ENCODE measurements at places on chromosomes 2 and 18.
A peak's percentile ranks its signal among the peaks of the same experiment; 100 is the strongest.

DNA sequence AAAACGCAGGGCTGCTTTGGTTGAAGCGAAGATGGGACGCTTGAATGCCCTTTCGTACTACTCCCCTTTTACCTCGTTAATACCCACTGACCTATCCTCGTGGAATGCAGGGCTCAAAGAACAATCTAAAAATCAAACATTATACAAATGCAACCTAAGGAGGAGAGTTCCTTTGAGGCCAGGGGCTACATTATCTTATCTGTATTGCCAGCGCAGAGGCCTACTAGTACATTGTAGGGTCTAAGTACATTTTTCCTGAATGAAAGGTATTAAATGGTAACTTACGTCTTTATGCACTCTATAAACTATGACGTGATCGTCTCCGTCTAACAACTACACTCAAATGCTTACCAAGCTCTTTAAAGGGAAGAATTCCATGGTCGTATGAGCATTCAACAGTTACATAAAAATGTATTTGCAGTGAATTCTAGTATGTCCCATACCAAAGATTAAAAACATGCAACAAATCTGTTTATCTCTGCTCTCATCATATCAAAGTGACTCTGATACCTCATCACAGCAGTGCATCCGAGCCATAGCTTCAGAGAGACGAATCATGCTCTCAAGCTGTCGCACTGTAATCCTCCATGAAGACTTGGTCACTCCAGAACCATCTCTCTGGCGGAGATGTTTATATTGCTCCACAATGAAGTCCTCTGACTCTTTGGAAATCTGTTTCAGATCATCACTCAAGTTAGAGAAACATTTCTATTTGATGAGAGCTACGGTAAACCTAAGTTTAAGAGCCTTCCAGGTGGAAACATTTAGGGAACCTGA, 14.1 kb upstream of the LCT start:
- DNase-seq = no peak

GRCh38 chr18:74493689-74494088, 2.5 kb upstream of the CNDP2 start:
- peak; percentile 82 for DNase-seq

GRCh38 chr18:13493079-13493478, 233.3 kb downstream of the FAM210A start:
- no peak for DNase-seq

DNA sequence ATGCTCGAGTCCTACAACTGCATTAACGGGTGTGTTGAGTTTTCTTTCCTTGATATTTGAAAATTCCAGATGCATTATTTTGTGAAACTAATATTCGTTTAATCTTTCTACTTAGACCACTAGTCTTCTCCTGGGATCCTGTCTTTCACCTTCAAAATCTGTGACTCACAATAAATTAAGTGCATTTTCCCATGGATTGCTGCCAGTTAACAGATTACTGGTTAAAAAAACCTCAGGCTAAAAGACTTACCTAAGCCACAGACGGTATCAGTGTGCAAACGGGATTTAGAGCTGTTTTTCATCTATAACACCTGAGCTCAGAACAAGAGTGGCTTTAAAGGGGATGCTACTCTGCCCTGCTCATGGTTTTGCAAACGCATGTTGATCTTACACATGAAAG, 10.2 kb downstream of the FECH start:
- DNase-seq = no peak

DNA sequence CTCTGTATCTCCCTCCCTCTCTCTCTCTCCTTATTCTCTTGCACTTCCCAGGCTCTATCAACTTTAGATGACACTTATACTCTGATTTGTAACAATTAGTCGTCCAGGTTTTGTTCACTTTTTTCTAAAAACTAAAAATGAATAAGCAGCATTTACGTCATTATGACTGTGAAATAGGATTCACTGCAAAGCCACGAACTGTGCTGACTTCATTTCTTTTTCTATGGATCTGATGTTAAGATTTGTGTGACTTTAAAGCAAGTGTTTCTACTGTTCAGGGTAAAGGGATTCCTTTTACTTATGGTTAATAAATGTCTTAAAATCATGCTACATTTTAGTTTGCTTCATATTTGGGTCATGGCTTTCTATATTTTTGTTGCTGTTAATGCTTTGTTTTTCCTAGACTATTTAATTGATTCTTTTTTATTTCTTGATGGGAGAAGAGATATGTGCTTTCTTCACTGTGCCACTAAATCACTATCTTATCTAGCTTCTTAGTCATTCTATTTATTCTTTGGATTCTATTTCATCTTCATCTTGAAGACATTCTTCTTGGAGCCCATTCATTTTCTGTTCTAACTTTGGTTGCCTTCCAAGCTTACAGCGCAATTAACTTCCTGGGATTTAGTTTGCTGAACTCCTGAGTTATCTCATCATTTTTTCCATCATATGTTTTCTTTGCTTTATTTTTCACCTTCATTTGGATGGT, 480.4 kb upstream of the TRIB2 start:
- DNase-seq = no peak

- DNase-seq = no peak
Observed at GRCh38 chr2:11877764-11878163, 131.3 kb downstream of the LPIN1 start.

- DNase-seq = no peak
Observed at GRCh38 chr2:219500135-219500534, 1.4 kb downstream of the GMPPA start.

- DNase-seq = no peak
Observed at GRCh38 chr2:25804338-25804737, 73.9 kb downstream of the ASXL2 start.

- peak; percentile 9 for DNase-seq
Observed at GRCh38 chr2:152611458-152612231, 105.6 kb downstream of the PRPF40A start.

GRCh38 chr18:58042826-58043490, 1.1 kb upstream of the NEDD4L start:
- DNase-seq = no peak

GRCh38 chr2:25566694-25567093, 106.7 kb downstream of the DTNB start:
- no peak for DNase-seq

Data from A549 (cell line).